ENCODE measurements at places on chromosomes 6 and 20.

- no peak for DNase-seq
Measured at GRCh38 chr20:32429343-32429742, 71.2 kb downstream of the ASXL1 start.

DNA sequence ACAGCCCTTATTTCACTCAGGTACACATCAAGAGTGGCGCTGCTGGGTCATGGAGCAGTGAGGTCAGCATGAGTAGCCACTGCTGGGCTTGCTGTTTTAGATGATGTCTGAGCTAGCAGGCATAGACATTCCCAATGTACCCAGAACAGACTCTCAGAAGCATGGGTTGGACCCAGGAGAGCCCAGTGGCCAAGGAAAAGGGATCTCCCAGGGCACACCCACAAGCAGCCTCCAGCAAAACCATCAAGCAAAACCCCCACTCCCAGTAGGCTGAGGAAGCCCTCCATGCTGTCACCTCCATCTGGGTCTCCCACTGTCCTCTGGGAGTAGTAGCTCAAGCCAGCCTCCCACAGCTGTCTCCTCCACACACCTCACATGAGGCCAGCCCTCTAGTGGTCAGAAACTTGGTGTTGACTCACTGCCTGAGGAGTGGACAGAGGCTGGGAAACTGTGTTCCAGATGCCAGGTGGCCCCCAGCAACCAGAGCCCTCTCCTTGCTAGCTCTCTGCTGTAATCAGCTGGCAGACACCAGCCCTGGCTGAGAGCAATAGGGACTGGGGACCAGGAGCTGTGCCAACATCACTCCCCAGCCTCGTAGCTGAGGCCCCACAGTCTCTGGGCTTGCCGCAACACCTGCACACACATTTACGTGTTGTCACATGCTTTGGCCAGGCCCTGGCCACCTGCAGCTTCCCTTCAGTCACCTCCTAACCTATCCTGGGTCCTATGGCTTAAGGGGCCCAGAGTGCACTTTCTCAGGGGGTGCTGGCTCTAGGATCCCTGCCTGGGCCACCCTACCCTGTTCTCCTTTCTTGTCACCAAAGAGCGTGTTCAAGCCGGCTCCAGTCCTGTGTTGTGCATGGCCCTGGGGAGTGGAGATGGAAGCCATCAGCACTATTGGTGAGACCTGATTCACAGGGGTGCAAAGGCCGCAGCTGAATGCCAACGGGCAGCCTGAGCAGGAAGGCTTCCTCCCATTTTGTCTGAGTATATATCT, 1.9 kb upstream of the AP5S1 start:
- DNase-seq = peak; percentile 47

DNA sequence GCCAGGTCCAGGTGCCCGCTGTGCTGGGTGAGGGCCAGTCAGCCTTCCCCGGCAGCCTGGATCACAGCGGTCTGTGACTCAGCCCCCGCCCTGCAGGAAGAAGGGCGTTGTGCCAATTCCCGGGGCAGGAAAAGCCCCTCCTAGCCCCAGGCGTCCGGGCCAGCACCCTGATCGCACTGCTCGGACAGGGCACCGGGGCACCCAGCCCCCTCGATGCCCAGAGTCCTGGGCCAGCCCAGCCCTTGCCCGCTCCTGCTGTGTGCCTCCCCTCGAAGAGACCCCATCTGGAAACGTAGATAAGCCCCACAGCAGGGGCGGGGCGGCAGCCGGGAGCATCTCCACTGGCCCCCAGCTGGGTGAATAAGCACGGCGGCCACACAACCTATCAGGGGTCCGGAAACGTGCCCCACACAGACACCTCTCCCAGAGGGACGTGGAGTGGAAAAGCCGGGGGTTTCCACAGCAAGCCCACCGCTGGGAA, 9.9 kb downstream of the LAMA5 start:
- DNase-seq = no peak

- no peak for DNase-seq
Measured at GRCh38 chr20:61907081-61907891, 158.4 kb downstream of the TAF4 start.

- peak; percentile 39 for DNase-seq
Measured at GRCh38 chr20:40706977-40707582, 18.0 kb upstream of the MAFB start.

DNA sequence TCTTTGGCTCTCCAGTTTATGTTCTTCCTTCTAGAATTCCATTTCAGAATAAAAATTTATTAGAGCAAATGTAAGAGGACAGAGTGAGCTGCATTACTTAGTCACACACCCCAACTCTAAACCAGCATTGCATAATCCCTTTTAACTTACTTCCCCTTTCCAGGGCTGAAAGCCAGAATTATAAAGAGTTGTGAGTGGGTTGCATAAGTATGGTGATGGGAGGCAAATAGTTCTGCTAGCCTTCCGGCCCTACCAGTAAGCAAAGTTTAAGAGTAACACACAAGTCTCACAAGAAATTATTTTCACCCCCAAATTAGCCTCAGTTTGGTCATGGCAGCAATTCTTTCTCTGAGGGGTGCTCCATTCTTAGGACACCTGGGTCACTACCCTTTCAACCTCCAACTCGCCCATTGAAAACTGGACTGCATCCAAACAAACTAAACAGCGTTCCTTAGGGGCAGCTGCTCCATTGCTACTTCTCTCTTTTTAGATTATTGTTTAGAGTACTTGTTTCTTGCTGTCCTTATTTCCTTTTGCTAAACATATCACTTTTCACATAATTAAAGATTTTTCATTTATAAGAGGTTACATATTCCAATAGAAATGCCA, 1.6 kb downstream of the KIAA0408 start:
- DNase-seq = no peak

DNA sequence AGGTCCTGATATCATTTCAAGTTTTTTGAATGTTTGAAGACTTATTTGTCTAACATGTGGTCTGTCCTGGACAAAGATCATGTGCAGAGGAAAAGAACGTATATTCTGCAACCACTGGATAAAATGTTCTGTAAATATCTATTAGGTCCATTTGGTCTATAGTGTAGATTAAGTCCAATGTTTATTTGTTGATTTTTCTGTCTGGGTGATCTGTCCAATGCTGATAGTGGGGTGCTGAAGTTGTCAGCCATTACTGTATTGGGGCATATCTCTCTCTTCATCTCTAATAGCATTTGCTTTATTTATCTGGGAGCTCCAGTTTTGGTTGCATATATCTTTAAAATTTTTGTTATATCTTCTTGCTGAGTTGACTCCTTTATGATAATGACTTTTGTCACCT, 258.4 kb upstream of the CITED2 start:
- DNase-seq = no peak

- DNase-seq = peak; percentile 76
Measured at GRCh38 chr20:14488756-14489479, 151.5 kb upstream of the FLRT3 start.

DNA sequence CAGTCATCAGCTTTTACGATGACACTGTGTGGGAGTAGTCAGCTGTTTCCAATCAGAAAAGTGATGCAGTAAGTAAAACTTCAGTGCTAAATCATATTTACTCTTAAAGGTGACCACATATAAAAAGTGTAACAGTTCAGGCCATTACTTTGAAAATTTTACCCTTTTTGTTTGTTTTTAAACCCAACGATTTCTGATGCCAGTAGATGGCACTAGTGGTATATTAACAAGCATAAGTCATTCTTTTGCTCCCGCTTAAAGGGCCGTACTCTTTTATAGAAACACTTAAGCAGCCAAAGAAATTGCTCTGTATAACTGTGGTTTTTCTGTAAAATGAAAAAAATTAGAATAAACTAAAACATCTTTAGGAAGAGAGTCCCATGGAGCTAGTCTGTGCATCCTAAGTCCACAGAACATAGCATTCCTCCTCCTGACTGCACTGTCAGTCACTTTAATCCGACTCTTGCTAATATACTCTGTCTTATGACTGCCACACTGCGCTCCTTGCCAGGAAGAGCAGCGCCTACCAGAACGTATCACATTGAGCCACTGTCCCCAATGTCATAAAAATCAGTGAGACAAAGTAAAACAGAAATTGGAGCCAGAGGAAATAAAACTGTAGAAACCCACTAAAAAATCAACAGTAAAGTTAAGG, 25.0 kb downstream of the HEBP2 start:
- peak; percentile 42 for DNase-seq

DNA sequence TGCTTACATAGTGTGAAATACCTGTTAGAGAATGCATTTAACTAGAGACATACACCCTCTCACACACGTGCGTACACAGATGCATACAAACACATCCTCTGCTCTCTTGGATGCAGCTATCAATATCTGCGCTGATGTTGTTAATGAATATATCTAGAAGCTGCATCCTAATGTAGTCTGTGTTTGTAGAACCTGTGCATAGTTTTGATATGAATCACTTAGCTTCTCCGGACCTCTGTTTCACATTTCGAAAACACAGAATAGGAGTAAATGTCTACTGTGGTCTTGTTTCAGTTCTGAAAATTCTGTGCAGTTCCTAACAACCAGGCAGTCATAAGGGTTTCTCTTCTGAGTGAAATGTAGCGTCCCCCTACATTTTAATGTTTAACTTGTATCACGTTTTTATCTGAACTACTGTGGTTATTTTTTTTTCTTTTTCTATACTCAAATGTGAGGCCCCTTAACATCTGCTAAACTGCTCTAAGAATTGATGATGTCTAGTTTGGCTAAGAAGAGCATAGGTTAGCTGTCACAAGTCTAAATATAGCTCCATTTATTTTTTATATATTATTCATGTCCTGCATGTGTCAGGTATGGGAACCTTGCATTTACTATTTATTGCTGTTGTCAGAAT, 254.5 kb downstream of the TMEM242 start:
- no peak for DNase-seq

DNA sequence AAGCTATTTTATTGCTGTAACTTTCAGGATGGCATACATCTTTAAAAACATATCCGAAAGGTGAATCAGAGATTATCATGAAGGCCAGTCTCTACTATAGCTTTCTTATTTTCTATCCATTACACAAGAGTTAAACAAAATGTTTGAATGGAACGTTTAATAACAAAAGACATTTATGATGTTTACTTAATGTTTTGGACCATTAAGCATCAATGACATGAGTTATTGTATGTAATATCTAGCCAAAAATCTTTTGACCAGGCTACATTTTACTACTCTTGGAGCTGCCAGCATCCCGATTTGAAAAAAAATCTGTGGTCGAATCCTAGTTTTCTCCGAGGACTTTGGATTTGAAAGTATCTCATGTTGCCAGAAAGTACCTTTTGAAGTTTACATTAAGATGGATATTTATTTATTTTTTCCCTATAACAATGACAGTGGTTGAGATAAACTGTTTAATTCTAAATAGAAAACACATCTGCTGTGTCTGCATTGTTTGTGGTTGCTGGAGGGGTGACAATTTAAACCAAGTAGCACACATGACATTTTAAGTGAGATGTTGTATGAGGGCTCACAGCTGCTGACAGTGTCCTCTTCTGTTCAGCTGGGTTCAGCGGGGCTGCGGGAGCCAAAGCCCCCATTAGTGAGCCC, 293.7 kb upstream of the TCF21 start:
- no peak for DNase-seq

DNA sequence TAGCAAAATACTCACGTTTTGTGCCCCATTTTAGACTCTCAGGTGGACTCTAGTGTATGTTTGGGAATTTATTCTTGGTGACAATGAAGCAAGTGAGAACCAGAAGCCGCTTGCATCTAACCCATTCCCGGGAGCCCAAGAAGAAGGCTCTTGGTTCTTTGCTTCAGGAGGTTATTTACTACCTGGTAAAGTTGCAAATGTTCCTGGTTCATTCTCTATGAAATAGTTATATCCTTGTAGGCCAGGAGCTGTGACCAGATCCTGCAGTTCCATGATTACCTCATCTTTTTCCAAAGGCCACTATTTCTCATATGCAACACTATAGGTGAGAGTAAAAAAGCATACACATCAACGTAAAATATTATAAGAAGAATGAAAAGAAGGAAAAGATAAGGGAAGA, 60.9 kb upstream of the FABP7 start:
- no peak for DNase-seq

- no peak for DNase-seq
Measured at GRCh38 chr20:62606016-62606415, 36.3 kb upstream of the SLCO4A1 start.

DNA sequence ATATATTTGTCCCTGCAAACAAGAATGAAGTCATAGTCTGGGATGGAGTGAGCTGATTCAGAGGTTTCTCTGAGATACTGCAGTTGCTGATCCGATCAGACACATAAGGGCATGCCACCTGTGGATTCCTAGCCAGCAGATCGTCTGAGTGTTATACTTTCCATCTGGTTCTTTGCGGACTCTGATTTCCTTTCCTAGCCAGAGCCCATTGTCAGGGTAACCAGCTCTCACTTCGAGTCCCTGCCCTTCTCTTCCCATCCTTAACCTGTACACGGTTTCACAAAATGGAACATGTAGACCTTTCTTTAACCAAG, 100.9 kb downstream of the TMEM200A start:
- no peak for DNase-seq

DNA sequence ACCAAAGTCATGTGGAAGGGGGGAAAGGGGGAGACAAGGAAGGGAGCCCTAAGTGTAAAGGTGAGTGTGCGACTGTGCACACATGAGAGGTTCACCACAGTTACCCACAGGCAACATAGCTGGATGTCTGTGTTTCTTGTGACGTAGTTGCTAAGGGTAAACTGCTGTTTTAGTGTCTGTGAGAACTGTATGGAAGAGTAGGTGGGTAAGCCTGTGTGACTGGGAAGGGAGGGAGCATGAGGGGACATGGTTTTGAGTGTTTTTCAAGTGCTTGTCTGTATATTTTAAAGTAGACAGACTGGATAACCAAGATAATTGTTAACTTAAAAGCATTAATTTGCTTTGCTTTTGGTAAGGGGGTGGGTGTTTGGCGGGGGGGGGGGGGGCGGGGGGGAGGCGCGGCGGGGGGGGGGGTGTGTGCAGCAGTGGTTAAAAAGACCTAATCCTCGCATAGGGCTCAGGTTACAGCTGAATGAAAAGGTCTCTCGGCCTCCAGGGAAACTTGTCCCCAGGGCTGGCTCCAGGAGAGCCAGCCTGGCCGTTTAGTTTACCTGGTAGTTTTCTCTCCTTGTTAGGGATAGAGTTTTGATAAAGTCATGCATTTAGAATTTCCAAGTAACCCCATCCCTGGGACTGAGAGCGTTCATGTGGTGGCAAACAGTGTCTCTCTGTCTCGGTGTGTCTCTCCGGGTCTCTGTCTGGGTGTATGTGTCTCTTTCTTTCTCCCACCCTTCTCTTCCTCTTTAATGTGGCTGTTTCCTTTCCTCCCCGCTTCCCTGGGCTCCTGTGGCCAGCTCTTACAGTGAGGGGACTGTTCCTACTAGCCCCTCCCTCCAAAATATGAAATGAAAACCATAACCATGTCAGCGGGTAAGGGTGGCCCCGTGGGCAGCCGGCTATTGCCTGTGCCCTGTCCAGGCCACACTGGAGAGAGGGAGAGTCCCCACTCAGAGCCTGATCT, 3.4 kb downstream of the SCUBE3 start:
- no peak for DNase-seq

GRCh38 chr6:149317644-149318571, at the start of gene TAB2:
TSS of gene TAB2 (plus strand) at chr6:149317712. CDS start at chr6:149369998, 52,286 bp downstream.
- no peak for DNase-seq

GRCh38 chr6:3390698-3391097, 66.2 kb downstream of the SLC22A23 start:
- DNase-seq = no peak

- DNase-seq = no peak
Measured at GRCh38 chr20:24096264-24096663, 107.7 kb upstream of the GGTLC1 start.

GRCh38 chr6:34070315-34071135, 75.4 kb downstream of the GRM4 start:
- DNase-seq = no peak
